Thoracic aorta (tissue), 2 donors: ENCODE measurements at places on chromosomes 4 and X.

GRCh38 chr4:184885602-184886001, 59.8 kb upstream of the ACSL1 start:
- DNase-seq = no peak

DNA sequence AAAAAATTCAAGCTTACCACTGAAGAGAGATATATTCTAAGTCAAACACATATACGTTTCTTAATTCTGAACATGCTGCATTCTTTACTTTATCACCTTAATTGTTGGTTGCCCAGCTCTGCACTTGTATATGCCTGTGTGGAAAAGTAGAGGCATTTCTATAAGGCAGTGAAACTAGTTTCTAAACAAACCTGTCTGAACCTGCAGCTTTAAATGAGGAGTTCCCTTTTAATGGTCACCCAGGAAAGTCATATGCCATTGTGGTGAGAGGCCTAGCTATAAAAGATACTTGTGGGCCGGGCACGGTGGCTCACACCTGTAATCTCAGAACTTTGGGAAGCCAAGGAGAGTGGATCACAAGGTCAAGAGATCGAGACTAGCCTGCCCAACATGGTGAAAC, 147.4 kb upstream of the RXFP1 start:
- no peak for DNase-seq

GRCh38 chr4:28254003-28254402, 1393.4 kb downstream of the STIM2 start:
- DNase-seq = no peak

DNA sequence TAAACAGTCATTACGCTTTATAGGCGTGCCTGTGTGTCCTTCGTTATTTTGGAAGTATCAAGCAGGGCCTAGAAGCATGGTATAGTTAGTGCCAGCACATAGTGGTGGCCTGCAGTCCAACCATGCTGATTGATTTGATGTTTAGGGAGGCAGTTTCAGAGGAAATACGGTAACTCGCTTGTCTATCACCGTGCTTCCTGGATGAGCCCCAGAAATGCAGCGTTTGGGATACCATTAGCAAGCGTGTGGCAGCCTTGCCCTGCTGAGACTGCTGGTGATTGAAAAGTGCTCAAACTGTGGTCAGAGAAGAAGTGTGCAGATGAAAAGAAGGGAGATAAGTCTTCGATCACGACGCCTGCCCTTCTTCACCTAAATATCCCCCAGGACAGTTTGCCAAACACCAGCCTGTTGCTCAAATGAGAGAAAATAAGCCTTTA, 158.4 kb downstream of the CHIC2 start:
- DNase-seq = no peak

DNA sequence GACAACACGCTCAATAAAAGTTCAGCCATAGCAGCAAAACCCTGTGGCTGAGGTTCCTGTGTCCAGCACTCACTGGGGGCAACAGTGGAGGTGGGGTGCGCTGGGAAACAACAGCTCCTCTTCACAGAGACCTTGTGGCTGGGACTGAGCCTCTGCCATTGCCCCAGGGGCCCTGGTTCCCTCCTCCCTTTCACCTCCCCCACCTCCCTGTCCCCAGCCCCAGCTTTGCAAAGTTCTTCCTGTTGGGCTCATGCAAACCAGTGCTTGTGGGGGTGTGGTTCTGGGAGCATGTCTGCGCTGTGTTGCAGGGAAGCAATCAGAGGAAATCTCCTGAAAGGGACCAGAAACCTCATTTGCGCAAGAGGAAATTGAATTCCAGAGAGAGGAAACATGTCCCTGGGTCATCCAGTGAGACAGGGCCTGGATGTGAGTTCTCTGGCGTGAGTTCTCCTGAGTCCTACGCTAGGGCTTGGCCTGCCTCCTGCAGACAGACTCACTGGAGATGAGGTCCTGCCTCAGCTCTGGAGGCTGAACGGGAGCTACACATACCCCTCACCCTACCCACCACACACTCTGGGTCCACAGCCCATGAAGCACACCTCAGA, 7.4 kb downstream of the FATE1 start:
- no peak for DNase-seq

- no peak for DNase-seq
Measured at GRCh38 chr4:121991968-121992367, 40.1 kb upstream of the TRPC3 start.

- DNase-seq = no peak
Measured at GRCh38 chr4:87117732-87118075, 102.7 kb downstream of the KLHL8 start.

DNA sequence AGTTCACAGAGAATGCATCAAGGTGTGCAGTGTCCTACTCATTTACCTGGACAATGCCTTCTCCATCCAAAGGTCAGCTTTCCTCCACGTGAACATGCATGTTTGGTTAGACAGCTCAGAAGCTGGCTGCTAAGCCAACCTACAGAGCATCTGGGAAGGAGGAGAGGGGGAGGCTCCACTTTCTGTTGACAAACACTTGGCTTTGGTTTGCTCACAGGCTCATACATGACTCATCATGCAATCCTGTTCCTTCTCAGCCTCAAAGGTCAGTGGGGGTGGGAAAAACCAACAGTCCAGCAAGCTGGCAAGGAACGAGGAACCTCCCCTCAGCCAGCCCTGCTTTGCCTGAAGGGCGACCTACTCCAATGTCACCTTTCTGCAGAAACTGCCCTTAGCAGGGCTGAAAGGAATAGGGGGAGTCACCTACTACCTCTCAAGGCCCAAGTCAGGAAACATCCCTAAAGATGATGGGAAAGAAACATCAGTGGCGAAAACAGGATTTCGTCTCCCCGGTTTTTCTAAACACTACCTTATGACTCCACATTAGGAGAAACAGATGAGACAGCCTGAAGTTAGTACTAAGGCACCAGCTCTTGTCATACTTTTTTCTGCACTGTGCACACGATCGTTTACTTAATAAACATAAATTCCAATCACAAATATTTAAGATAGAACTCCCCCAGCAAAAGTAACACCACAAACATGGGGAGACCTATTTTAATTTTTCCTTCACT, 37.9 kb downstream of the RELL1 start:
- DNase-seq = no peak

GRCh38 chr4:13298655-13299054, 185.5 kb downstream of the RAB28 start:
- DNase-seq = no peak

- no peak for DNase-seq
Measured at GRCh38 chrX:153952373-153953026, 8.1 kb upstream of the RENBP start.

DNA sequence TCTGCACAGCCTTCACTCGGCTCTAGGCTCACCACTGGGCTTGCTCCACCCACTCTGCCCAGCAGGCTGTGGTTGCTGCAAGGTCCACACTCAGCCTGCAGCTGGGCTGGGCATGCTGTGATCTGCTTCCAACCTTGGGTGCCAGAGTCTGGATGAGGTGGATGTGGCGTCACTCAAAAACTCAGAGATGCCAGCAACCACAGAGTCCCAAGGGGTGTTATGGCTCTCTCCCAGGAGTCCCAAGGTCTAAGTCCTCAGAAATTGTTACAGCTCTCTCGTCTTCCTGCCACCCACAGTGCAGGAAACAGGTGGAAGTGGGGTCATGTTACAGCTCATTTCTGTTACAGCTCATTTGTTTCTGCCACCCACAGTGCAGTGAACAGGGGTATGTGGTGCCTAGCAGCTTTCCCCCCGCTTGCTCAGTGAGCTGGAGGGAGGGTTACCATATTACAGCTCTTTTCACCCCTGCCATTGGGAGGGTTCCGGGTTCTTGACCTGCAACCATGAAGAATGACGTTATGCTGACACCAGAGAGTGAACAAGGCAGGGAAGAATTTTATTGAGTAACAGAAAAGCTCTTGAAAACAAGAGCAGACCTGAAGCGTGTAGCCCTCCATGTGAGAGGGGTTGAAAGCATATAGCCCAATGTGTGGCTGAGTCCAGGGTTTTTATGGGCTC, 893.9 kb downstream of the PCDH7 start:
- no peak for DNase-seq

- no peak for DNase-seq
Measured at GRCh38 chrX:28586981-28587551, at the start of gene IL1RAPL1. IL1RAPL1 (plus strand) TSS chrX:28587446.
